ENCODE measurements at places on chromosomes 12 and 14.

- DNase-seq: peak; percentile 6
Observed at GRCh38 chr12:115394496-115395220, 710.7 kb upstream of the TBX3 start.

DNA sequence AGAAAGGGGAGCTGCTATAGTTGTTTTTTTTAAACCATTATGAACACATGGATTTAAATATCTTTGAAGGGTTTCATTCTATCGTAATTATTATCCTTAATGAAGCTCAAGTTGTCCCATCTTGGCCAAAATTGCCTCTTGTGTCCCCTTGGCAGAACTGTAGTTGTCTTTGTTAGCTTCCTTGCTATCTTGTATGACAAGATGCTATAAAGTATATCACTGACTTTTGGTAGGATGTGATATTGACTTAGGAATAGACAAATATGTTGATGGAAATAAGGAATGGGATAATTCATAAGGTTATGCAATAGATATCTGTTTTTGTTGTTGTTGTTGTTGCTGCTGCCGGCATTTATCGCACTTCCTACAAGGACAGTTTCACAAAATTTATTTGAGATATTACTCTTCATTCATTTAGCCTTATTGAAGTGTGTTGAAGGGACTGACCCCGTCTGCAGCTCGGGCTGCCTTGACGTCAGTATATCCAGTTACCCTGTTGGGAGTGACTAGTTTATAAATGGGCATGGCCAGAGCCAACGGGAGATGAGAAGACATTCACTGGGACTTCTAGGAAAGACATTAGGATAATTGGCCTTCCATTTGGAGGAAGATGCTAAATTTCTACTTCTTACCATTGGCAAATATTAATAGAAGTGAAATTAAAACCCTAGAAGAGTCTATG, 26.1 kb upstream of the APOLD1 start:
- DNase-seq: no peak

DNA sequence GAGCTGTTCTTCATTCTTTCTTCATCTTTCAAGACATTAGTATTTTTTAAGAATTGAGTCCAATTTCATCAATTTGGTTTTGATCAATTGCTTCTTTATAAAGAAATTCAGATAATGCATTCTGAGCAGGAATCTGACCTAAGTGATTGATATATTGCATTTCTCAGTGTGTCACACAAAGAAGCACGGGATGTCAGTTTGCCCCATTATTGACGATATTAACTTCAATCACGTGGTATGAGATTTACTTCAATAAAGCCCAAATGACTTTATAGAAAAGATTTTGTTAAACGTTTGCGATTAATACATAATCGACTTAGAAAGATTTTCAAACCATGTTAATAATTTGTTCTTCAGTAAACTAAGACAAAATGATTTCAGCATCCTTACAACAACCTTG, 1254.2 kb downstream of the FSCB start:
- DNase-seq: no peak

GRCh38 chr12:92602930-92603623, 99.7 kb upstream of the PLEKHG7 start:
- DNase-seq: peak; percentile 28

Data from EH (cell line).